ENCODE measurements at places on chromosomes 4 and X. TPM values are rescaled to one million over a fixed set of nuclear protein-coding genes. Genes with fewer than 3 reads are reported as not detected.

- DNase-seq = no peak
These were observed 38.9 kb upstream of the RAP1GDS1 start for GRCh38 chr4:98222306-98222705.

DNA sequence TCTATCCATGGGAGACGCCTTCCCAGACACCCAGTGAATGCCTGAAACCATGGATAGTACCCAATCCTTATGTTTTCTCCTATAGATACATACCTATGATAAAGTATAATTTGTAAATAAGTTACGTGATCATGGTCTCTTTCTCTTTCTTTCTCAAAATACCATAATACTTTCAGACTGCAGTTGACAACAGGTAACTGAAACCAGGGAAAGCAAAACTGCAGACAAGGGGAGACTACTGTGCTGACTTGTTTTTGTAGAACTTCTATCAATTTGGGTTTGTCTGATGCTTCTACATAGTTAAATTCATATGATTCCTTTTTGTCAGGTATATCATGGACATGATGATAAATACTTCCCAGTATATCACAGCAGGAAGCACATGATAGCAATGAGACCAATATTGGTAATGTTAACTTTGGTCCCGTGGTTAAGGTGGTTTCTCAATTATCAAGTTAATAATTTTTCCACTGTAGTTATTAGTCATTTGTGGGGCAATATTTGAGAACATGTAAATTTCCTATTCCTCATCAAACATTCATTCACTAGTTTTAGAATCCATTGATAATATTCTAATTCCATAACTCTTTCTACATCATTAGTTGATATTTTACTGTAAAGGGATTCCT lies 298.0 kb upstream of the TET2 start:
- DNase-seq = no peak

- no peak for DNase-seq
These were observed 6.8 kb upstream of the WDR13 start for GRCh38 chrX:48590203-48591103.

HPGDS gene
- total RNA-seq = not detected

DCUN1D4 gene
- 28.2 TPM for total RNA-seq

FOXP3 gene
- total RNA-seq = 7.5 TPM

TMEM150C gene
- not detected for total RNA-seq

MAGEA10 gene
- not detected for total RNA-seq

DACH2 gene
- total RNA-seq = not detected

LAP3 gene
- total RNA-seq = 111 TPM

Data from activated naive CD4-positive, alpha-beta T cell treated with anti-CD3 and anti-CD28 coated beads for 36 hours (primary cell).